ENCODE measurements at places on chromosomes 16 and 17. TPM values are rescaled to one million over a fixed set of nuclear protein-coding genes. Genes with fewer than 3 reads are reported as not detected.

DNA sequence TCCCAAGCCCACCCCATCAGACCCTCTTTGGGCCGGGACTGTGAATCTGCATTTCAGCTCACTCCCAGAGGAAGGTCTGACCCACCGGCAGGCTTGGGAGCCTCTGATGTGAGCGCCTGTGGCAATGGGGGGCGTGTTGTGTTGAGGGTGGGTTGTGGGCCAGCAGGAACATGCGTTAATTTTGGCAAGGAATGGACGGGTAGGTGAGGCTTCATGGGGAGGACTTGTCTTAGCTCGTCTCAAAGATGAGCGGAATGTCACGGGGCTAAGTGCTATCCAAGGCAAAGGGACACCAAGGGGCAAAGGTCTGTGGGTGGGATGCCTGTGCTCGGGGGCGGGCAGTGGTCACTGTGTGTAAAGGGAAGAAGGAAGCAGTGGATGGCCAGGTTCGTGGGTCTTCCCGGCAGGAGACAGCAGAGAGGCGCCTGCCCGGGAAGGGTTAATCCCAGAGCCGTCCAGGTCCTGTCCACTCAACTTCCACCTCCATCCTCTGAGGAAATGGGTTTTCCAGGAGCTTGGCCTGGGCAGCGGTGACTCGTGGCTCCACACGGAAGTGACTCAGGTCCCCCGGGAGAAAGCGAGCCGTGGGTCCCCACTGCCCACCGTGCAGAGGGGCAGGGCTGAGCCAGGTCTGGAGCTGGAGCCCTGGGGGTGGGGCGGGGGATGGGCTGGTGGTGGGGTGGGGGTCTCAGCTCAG is 17.4 kb downstream of the ADGRG1 start:
- DNase-seq: no peak

DNA sequence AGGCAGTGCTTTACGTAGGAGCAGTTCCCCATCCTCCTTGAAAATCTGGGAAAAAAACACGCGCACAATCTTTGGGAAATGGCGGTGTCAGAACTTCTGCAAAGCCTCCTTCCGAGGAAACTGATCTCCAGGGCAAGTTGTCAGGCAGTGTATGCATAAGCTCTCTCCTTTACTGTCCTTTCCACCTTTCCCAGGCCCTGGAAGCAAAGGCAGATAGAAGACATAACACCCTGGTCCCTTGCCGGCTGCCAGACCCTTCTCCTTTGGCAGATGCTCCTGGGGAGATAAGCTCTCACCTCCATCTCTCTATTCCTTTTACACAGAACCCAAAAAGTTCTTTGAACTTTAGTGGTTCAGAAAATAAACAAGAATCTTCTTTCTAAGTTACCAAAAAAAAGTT is 12.4 kb downstream of the TOB1 start:
- DNase-seq: no peak

DNA sequence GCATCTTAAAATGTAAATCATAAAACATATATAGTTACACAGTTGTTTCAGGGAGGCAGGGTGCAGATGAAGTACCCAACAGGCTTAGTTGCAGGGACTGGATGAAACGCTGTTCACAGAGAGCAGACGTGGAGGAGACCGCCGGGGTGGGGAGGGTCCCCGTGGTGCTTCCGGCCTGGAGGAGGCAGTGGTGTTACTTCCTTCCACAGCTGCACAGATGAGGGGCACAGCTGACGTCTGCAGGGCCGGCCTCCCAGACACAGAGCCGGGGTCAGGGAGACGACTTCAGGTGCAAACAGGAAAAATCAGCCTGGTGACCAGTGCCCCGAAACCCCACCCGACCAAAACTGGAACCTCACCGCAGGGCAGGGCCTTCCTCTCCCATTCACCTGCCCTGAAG is 17.1 kb downstream of the SPIRE2 start:
- DNase-seq: peak; percentile 67

PDILT gene
- total RNA-seq: not detected

DNA sequence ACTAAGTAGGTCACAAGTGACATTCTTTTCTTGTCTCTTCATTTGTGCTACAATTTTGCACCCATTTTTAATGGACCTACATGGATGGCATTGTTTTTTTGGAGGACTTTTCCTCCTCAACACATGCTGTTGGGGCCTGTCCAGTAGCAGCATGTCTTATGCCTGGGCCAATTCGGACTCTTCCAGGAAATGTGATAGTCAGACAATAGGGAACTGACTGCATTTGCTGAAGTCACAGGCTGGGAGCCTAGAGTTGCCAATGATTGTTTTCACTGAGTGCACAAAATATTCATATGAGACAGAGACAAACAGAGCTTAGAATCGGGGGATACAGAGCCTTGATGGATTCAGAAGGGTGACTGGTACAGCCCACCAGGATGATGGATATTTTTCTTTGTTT is 867.3 kb upstream of the GOT2 start:
- DNase-seq: no peak

DNA sequence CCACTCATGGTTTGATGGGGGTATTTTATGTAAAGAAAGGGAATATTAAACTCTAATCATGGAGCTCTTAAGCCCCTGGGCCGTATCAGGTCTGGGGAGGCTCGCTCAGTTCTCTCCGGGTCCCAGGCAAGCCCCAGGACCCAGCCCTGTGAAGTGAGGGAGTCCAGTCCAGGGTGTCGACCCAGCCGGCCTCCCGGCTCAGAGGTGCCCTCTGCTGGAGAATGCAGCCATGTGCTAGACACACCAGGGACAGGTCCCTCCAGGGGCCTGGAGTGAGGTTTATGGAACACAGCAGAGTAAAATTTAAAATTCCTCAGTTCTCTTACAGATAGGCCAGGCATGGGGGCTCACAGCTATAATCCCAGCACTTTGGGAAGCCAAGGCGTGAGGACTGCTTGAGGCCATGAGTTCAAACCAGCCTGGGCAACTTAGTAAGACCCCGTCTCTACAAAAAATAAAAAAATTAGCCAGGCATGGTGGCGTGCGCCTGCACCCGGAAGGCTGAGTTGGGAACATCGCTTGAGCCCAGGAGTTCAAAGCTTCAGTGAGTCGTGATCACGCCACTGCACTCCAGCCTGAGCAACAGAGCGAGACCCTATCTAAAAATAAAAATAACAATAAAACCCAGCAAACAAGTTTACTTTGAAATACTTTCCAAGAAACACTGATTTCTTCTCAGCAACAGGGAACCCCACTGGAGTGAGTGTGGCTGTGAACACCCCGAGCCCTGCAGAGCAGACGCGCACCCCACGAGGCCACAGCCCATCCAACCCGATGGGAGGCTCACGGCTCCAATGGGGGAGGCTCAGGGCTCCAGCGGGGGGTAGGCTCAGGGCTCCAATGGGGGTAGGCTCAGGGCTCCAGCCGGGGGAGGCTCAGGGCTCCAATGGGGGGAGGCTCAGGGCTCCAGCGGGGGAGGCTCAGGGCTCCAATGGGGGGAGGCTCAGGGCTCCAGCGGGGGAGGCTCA is 72.2 kb downstream of the ZNF778 start:
- peak; percentile 91 for DNase-seq

DNA sequence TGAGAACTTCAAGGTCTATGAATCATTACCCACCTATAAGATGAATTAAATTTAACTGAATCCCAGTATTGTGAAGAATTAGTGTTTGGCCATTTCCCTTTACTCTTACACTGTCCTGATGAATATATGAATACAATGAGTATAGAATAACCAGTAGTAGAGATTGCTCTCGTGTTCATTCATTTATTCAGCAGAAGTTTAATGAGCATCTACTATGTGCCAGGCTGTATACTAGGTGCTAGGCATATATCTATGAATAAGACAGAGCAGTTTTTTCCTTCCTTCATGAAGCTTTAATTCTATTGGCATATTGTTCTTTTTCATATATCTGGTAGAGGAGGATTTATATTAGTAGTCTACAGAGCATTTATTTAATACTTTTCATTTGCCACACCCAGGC is 6.0 kb downstream of the GOSR1 start:
- no peak for DNase-seq

DNA sequence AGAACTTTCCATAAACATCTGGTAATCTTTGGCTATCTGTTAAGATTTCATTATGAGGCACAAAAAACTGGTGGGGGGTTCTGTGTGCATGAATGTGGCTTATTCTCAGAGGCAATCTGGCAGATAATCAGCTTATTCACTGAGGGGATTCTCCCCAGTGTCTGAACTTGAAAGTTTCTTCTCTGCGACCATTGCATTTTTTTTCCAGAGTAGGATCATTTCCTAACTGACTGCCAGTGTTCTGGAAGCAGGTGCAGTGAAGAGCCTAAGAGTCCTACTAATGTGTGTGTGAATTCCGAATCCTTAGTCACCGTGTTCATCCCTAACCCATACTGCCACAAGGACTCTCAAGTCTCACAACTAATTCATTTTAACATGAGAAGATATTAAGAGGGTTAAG is 64.9 kb upstream of the LRRC37A3 start:
- DNase-seq: peak; percentile 67

GRCh38 chr17:55332296-55333041 is 67.7 kb downstream of the HLF start:
- DNase-seq: no peak

DNA sequence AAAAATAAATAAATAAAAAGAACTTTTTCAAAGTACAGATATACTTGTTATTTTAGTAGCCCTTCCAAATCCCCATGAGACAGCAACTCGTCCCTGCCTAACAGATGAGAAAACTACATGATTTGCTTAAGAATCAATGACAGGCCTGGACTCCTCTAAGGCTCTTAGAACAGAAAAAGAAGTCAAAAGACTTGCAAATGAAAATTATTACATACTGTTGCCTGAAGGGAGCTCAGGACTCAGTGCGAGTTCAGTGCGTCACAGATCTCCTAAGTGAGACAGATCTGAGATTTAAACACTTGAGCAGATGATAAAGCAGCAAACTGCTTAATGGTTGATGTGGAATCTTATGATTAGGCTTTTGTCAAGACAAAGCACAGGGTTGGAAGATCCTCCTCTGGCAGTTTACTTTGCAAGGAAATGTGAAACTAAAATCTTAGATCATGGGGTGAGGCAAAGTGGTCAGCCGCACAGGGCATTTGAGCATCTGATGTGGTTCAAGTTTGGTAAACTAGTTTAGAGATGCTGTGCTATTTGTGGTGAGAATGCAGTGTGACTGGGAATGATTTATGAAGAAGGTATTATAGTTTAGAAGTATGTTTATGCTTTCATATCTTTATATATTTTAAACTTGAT is 138.1 kb downstream of the TRIM37 start:
- peak; percentile 67 for DNase-seq

DNA sequence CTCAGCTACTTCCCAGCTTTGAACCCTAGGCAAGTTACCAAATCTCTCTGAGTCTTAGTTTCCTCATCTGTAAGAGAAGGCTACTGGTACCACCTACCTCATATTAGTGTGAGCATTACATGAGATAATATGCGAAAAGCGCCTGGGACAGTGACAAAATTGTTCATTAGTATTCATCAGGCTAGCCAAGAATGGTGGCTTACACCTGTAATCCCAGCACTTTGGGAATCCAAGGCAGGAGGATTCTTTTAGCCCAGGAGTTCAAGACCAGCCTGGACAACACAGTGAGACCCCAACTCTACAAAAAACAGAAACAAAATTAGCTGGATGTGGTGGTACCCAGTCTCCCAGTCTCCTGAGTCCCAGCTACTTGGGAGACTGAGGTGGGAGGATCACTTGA is 3.3 kb downstream of the PLCD3 start:
- DNase-seq: no peak

GRCh38 chr17:82458885-82459424 is 414 bp downstream of the NARF start:
- DNase-seq: no peak

LPO gene
- not detected for total RNA-seq

DNA sequence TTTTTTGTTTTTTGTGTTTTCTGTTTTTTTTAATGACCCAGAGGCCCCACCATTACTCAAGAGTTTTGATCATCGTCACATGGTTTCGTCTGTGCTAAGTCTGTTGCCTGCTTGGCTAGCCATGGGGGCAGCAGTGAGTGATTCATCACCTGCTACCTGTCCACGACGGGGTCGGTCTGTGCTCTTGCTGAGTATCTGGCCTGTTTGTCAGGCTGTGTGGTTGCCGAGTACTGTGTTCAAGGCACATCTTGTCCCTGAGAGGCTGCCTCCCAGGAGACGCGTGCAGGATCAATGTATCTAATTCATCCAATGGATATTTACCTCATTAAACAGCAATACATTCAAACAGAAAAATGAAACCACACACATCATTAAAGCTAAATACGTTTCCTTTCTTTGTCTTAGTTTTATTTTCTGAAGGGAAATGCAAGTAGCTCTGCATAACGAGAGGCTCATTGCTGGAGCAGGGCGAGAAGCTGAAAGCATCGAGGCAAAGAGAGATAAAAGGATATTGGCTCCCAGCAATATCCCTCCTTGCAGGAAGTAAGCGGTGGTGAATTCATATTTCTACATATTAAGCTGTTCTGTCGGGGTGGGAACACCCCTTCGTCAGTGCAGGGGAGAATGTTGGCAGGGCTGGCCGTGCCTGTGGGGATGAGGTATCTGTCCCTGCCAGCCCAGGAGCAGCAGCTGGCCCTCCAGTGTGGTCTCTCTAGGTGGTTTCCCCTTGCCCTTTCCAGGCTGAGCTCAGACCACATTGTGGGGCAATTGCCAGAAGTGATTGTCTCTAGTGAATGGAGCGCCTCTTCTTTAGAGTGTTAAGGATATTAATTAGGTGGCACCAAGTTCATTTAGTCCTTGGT is 166.2 kb upstream of the ASIC2 start:
- no peak for DNase-seq

RUNDC3A gene
- total RNA-seq: 0.42 TPM

DNA sequence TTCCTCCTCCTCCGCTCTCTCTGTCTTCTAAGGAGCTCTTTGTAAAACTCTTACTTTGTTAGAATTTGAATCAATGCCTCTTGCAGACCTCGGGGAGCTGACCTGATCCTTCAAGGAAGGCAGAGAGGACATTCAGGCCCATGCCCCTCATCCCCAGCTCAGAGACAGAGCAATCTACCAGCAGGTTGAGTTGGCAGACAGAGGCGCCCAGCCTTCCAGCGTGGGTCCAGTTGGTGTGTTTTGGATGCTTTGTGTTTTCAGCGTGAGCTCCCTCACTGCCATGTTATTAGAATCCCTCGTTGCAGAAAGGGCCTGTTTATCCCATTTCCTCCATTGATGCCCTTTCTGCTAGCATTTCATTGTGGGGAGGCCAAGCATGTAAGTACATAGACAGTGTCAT is 167.1 kb downstream of the CMIP start:
- DNase-seq: no peak

- no peak for DNase-seq
These were observed 455.1 kb downstream of the KIF2B start for GRCh38 chr17:54277868-54278267.

DNA sequence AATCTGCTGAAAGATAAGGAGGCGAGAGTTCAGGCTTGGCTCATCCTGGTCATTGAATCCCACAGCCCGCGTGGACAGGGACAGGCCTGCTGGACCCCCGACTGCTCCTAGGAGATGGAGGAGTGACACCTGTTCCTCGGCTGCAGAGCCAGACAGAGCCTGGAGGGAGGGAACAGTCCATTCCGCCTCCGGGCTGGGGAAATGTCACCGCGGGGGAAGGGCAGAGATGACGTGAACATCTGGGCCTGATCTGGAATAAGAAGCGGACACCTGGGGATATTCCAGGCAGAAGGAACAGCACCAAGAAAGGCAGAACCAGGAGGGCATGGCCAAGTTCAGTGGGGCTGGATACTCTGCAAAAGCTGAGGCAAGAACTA is 1.5 kb downstream of the ZNF747 start:
- no peak for DNase-seq

- no peak for DNase-seq
These were observed 81.6 kb downstream of the TMC6 start for GRCh38 chr17:78046923-78047322.

MPP3 gene
- total RNA-seq: 0.63 TPM

Data from activated CD4-positive, alpha-beta T cell treated with anti-CD3 and anti-CD28 coated beads, Interleukin-2, amount 10 ng/mL, durations not matched to agents 24 days and 14 days (primary cell).